ENCODE measurements at places on chromosomes 1 and 21.

GRCh38 chr1:228737601-228738041, 2.3 kb downstream of the RHOU start:
- DNase-seq: no peak

DNA sequence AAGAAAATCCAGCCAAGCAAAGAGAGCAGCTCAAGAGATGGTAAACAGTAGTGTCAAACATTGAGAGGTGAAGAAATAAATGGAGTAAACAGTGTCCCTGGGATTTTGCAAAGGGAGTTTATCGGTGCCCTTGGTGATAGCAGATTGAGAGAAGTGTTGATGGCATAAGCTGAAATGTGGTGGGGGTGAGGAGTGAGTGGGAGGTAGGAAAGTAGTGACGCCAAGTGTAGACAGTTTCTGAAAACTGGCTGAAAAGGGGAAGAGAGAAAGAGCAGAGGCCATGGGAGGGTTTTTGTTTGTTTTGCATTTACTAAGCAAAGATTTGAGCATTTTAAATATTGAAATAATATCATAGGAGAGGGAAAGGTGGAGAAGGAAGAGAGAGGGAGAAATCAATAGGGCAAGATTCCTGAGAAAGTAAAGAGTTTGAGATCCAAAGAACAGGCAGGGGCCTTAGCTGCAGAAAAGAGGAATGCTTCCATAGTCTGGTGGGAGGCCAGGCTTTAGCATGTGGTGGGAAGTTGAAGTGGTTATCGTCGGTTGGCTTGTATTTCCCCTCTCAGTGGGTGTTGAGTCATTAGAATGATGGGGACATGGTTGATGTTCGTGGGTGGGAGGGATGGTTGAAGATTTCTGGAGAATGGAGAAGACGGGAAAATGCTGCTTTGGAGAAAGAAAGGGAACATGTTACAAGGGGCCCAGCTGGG, 26.8 kb upstream of the RASAL2 start:
- no peak for DNase-seq

- DNase-seq: no peak
Observed at GRCh38 chr1:209876078-209876800, 48.5 kb downstream of the UTP25 start.

- DNase-seq: no peak
Observed at GRCh38 chr1:3584915-3585314, 26.4 kb downstream of the MEGF6 start.

- no peak for DNase-seq
Observed at GRCh38 chr1:24126018-24126671, 14.2 kb upstream of the MYOM3 start.

DNA sequence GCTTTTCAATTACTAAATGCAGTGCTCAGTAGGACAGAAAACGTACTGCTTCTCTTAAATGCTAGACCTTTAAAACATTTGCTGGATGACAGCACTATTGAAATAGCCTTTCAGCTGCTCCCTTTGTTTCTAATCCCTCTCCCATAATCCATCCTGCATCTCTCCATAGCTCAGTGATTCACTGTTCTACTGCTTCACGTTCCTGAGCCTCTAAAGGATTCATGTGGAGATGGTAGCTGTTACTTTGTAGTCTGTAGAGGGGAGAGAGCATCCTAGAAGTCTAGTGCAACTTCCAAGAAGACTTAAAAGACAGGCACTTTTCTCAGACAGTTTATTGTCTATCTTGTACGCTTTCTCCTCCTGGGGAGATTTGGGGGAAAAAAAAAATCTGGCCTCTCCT, 51.4 kb downstream of the LRRC8B start:
- no peak for DNase-seq

DNA sequence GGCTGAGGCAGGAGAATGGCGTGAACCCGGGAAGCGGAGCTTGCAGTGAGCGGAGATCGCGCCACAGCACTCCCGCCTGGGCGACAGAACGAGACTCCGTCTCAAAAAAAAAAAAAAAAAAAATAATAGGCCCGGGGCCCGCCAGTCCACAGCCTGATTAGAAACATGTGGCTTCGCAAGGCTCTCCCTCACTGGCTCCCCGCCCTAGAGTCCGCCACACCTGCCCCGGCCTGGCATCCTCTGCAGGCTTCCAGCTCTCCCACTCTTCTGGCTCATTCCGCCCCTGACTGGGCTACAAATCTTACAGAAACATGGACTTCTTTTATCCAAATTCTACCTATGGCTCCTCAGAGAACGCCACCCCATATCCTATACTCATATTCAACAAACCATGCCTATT, 32.4 kb downstream of the PGBD5 start:
- no peak for DNase-seq

- no peak for DNase-seq
Observed at GRCh38 chr1:91894036-91894761, 8.2 kb upstream of the TGFBR3 start.

DNA sequence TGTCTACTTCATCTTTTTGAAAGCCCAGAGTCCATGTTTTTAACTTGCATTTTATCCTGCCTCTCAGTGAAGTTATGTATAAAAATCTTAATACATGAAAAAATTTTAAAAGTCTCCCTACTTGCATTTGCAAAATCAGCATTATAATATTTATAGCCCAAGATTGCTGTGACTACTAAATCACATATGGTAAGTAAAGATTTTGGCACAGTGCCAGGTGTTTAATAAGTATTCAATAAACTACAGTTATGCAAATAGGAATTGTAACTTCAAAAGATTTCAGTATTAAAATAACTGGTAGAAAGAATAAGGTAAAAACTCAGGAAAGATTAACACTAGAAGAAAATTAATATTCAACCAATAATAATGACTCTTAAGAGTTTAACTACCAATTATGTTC, 641.7 kb downstream of the LRRIQ3 start:
- DNase-seq: no peak

GRCh38 chr1:62228883-62229187, 34.2 kb downstream of the L1TD1 start:
- no peak for DNase-seq

DNA sequence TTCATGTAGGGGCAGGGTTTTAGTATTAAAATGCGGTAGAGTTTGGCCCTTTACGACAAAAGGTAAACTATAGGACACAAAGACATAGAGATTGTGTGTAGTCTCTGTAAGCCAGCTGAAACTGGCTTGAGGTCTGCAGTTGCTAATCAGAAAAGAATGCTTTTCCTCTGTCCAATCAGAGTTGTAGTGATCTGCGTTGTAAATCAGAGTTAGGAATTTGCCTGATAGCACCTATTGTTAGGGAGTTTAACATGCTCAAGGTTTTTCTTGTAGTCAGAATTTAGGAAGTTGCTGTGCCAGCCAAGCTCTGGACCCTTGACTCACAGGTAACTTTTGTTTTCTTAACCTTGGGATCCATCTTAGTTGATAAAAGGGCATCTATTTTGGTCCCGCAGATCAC, 61.2 kb upstream of the VTCN1 start:
- DNase-seq: no peak

- no peak for DNase-seq
Observed at GRCh38 chr1:2609319-2610035, 22.9 kb downstream of the PRXL2B start.

DNA sequence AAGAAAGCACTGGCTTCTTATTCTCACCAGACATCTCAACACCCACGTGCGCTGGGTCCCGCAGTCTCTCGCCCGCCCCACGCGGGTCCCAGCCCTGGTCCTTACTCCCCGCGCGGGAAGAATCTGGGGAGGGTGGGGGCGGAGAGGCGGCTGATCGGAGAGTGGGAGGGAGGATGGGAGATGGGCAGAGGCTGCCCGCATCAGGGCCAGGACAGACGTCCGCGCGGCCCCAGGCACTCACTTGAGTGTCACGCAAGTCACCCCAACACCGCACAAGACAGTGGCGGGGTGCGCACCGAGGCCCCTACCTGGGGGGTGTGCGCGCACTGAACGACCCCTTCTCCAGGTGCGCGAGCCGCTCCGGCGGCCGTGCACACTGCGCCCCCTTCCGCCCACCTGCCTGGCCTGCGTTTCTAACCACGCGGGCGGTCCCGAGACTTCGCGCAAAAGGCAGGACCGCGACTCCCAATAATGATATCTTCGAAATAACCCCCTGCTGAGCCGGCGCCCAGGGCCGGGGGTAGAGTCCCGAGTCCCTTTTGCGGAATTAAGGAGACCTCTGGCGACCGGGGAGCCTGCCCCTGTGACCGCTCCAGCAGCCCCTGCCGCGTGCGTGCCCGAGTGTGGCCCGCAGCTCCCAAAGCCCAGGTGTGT, 6.0 kb upstream of the SIM2 start:
- DNase-seq: no peak

GRCh38 chr21:26117972-26118367, 52.6 kb downstream of the APP start:
- no peak for DNase-seq

DNA sequence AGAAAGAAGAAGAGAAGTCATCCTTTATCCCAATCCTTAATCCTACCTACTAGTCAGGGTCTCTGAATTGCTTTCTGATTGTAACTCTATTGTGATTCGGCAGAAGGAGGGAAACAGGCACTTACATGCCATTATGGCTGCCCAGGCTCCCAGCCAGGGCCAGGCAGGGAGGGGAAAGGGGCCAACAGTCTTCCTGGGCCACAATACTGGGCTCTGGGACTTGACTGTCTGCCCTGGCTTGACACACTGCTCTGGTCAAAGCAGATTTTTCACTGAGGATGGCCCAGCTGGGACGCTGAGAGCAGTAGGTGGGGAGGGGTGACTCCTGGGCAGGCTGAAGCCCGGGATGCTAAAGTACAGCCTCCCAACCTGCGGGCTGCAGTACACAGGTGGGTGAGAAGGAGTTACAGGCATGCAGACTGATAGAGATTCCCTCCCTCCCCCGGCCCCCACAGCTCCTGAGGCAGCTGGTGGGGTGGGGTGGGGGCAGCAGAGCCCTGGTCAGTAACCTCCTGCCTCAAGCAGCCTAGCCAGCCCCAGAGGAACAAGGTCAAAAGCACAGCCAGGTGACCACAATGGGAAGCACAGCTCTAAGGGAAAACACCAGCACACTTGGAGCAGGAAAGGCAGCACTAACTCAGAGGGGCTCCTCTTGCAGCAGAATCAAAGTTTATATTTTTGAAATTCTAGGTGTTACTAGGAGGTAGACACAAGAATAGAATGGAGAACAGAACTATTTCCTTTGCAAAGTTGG, 25.3 kb downstream of the KCND3 start:
- DNase-seq: no peak

DNA sequence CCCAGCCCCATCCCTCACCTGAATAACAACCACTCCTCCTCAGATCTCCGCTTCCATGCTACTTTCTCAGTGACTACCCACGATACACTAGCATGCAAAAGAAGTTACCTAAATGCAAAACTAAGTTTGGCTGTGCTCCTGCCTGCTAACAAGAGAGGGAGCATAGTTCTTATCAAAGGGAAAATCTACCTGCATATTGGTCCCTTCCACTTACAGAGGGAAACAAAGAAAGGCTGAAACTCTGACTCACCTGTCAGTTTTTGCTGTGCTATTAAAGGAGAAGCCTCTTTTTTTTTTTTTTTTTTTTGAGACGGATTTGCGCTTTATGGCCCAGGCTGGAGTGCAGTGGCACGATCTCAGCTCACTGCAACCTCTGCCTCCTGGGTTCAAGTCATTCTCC, 43.8 kb upstream of the RAVER2 start:
- no peak for DNase-seq

- DNase-seq: no peak
Observed at GRCh38 chr1:154006136-154006535, 15.6 kb downstream of the RPS27 start.

DNA sequence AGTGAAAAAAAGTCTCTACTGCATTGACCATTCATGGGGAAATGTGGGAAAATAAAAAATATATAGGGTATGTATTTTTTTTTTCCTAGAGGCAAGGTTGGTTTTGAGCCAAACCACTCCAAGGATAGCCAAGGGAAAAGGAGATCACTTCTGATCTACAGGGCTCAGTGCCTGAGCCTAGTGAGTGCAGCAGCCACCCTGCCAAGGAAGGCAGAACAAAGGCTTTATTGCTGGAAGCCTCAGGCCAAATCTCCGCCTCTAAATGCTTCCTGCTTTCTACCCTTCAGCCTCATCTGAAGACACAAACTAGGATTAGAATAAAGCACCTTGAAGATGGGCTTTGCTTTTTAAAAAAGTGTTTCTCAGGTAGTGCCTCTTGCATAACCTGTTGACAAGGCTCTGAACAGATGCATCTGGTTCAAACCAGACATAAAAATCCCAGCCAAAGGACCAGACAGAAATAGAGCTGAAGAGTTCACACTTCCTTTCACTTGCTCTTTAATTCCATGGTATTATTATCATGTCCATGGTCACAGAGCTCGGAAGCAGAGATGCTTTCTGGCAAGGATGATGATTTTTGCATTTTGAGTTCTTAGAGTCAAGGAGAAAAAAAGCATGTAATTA, 10.5 kb downstream of the C1orf115 start:
- DNase-seq: no peak

DNA sequence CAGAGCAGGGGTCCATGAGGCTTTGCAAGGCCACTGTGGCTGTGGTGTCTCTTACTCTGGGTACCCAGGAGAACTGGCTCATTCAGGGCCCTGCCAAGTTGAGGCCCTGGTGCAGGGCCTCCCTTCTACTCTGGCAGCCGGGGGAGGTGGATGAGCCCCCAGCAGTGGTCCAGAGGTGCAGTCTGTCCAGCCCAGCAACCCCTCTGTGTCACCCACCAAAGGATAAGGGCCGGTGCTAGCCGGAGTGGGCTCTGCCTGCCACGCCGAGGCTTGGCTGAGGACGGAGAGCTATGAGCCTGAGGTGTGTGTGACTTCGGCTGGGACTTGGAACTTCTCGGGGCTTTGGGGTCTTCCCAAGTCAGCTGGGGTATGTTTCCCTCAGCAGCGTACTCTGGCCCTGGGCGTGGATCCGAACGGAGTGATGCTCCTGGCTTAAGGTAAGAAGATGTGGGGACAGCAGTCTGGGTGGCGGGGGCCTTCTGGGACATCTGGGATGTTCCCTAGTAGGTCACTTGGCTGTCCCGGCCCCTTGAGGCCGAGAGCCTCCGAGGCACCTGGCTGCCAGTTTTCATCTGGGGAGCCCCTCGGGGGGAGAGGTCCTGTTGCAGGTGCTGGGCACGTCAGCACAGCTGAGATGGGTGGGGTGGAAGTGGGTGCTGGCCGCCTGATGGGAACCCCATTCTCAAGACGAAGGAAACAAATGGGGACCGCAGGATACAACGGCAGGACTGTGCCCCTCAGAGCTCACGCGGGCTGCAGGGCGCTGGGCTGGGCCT, 25.9 kb downstream of the RUNX3 start:
- DNase-seq: no peak

- no peak for DNase-seq
Observed at GRCh38 chr1:204457666-204458065, 36.9 kb downstream of the PIK3C2B start.

DNA sequence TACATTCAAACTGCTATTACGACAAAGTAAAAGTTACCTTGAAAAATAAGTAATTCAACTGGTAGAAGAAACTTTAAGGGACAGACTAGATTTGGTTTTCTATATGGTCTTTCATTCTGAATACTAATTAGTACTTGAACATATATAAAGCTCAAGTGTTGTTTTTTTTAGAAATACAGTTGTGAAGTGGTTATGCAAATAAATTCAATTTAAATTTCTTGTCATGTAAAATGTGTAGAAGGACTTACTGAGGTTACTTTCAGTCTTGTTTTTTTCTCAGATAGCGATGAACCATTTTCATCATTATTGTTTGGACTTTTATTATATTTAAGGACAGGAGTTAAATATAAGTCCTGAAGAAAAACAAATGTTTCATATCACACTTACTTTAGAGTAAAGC, 24.4 kb downstream of the HS2ST1 start:
- DNase-seq: no peak
